Vagina (tissue), 2 donors: ENCODE measurements at places on chromosomes 1 and 21.

DNA sequence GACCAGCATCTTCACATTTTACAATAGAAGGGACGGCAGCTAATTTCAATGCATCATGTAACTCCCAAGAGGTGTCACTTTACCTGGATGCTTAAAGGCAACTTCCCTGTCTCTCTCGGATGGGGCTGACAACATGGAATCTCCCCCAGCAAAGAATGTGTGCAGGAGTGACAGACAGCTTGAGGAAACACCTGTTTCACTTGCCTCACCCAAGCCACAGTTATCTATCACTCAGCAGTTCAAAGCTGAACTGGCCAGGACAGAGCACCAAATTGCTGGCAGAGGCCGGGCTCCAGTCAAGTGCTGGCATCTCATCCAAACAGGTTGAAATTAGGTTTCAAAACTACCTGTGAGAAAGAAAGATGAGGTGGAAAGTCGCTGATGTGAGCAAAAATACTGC lies 538.0 kb upstream of the PLXNA2 start:
- DNase-seq = no peak

- no peak for DNase-seq
Observed at GRCh38 chr1:237868817-237869600, 21.7 kb downstream of the ZP4 start.

DNA sequence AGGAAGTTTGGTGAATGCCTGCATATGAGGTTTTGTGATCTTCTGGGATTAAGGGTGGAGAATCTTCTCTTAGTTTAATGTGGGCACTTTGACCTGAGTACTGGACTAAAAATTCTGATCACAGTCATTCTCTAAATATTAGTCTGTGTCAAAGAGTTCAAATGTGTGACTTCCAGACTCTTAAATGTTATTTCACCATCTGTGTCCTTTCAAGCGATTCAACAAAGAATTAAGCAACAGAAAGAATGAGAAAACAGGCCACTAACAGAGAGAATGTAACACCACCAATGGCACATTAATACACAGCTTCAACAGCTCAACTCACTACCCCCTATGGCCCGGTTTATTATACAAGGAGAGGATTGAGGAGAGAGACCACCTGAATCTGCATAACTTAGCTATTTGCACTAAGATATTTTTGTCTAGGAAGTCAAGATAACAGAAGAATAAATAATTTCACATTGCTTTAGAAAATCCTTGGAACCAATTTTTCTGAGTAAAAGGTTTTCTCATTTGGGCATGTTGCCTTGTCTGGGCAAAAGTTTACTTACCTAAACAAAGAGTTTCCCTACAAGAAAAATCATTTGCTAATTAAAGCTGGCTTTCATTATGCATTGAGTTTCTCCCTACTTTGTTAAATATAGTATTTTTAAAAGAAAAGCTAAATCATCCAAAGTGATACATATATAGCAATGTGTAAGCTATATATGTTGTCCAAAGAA lies 1313.7 kb downstream of the NCAM2 start:
- DNase-seq = no peak

DNA sequence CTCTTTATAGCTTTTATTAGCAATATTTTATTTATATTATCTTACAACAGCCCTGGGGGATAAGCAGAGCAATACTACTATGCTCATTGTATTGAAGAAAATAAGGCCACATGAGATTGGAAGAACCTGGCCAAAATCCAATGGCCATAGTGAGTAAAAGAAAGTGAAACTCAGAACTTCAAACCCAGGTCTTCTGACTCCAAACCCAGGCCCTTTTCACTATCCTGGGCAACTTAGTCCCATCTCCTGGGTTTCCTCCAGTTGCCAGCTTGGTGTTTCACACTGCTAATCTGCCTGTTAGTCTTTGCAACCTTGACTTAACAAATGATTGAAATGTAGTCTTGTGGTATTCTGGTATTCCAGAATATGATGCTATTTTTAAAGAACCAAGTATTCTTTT lies 22.4 kb upstream of the EXO1 start:
- no peak for DNase-seq

GRCh38 chr1:90132306-90132705 lies 137.4 kb downstream of the ZNF326 start:
- DNase-seq = no peak

GRCh38 chr1:200496937-200497336 lies 87.1 kb upstream of the ZNF281 start:
- no peak for DNase-seq

GRCh38 chr1:239056940-239057339 lies 329.4 kb upstream of the CHRM3 start:
- DNase-seq = no peak

DNA sequence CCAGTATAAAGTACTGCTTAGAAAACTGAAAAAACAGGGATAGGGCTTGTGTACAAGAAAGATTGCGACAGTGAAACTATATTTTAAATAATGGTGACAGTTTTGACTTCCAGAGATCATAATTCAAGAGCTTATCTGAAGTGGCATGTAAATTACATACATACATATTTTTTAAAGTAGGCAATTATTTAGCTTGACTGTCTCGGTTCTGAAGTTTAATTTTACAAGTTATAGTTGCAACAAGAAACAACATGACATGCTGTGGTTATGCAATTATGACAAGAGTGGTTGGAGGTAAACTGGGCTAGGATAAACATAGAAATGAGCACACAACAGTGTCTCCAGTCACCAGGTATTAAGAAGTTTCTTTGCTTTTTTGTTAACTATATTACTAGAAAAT lies 4.1 kb downstream of the C1orf21 start:
- DNase-seq = no peak

GRCh38 chr1:97834899-97835298 lies 85.9 kb downstream of the DPYD start:
- no peak for DNase-seq

- no peak for DNase-seq
Observed at GRCh38 chr1:143652744-143653428, 318.9 kb downstream of the FAM72C start.

DNA sequence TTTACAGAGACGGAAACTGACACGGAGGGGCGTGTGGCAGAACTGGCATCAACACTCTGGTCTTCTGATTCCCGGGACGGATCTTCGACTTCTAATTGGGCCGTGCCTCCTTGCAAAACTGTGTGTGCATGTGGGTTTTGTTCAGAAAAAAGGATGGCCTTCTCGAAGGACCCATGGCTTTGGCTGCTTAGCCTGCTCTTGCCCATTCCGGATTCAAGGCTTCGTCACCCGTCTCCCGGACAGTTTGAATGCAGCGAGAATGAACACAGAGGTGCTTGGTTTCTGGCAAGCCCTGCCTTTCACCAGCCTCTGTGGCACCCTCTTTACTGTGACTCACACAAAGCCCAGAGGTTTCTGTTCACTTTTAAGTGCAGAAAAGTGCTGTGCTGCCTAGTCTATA lies 120.1 kb downstream of the PRDM2 start:
- no peak for DNase-seq

GRCh38 chr1:81308191-81308590 lies 492.5 kb upstream of the ADGRL2 start:
- DNase-seq = no peak

DNA sequence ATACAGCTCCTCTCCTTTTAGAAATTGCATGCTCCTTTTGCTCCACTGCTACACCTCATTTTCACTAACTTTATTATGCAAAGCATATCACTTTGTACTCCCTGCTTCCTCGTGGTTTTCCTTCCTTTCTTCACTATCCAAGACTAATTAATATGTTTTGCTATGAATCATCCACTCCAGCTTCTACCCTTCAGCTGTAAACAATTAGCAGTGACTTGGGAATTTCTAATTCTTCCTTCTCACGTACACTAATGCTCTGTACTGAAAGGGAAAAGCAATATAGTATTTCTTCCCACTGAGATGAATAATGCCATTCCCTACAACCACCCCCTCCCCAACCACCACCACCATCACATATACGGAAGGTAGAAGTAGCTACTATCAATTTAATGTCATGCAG lies 1917.0 kb downstream of the MRPL39 start:
- no peak for DNase-seq

- no peak for DNase-seq
Observed at GRCh38 chr1:217188280-217189237, 442.3 kb downstream of the GPATCH2 start.

DNA sequence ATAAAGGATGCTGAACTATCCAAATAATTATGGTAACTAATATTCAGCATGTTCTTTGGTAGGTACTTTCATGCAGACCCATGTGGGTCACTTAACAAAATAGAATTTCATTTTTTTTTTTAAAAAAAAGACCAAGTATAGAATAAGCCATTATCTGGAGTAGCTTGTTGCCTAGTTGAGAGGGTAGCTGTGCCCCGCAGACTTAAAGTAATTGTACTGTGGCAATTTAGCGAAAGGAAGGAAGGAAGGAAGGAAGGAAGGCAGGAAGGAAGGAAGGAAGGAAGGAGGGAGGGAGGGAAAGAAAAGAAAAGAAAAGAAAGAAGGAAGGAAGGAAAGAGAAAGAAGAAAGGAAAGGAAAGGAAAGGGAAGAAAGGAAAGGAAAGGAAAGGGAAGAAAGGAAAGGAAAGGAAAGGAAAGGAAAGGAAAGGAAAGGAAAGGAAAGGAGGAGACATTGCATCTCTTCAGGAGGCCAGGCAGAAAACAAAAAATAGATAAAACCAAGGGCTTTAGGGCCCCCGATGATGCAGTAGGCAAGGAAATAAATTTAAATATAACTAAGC lies 35.3 kb upstream of the C1orf21 start:
- DNase-seq = no peak

DNA sequence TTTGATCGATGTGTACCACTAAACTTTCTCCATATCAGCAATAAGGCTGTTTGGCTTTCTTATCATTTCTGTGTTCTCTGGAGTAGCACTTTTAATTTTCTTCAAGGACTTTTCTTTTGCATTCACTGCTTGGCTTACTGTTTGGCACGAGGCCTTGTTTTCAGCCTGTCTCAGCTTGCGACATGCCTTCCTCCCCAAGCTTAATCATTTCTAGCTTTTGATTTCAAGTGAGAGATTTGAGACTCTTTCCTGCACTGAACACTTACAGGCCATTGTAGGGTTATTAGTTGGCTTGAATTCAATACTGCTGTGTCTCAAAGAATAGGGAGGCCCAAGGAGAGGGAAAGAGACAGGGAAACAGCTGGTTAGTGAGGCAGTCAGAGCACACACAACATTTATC lies 120.6 kb upstream of the KCND3 start:
- DNase-seq = no peak

DNA sequence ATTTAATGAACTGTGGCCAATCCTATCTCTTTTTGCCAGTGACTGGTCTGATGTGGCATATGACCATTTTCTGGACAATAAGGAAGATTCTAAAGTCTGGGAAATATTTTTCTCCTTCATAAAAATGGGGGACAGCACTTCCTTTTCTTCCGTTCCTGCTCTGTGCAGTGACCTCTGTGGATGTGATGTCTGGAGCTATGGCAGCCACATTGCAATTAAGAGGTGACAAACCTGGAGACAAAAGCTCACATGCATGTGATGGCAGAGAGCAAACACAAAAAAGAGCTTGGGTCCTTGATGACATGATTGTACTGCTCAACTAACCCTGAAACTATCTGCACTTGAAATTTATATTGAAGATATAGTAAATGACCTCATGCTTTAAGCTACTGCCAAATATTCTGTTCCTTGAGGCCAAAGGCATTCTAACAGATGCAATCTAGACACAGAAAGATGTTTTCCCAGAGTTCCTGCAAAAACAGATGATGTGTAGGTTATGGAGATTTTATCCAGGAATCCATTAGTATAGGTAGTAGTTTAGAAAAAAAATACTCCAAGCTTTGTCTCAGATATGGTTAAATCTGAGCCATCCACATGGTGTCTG lies 2.2 kb upstream of the MAGI3 start:
- no peak for DNase-seq

GRCh38 chr1:161017756-161018630 lies 3.0 kb downstream of the F11R start:
- DNase-seq = no peak

DNA sequence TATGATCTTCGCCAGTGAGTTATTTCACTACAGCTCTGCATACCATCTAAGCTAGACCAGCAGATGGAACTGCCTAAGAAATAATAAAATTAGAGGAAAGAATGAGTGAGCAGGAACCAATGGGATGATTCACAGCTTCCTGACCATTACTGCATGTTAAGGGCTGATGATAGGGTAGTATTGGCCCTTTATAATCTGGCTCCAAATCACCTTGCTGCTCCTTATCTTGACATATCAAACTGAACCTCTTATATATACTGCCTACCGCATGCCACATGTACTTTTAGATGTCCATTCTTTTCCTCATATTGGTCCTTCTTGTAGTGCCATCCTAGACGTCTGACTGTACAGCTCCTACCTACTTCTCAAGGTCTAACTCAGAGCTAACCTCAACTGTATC lies 524.4 kb downstream of the DPYD start:
- no peak for DNase-seq

GRCh38 chr1:174788981-174789380 lies 210.8 kb upstream of the CACYBP start:
- DNase-seq = no peak

DNA sequence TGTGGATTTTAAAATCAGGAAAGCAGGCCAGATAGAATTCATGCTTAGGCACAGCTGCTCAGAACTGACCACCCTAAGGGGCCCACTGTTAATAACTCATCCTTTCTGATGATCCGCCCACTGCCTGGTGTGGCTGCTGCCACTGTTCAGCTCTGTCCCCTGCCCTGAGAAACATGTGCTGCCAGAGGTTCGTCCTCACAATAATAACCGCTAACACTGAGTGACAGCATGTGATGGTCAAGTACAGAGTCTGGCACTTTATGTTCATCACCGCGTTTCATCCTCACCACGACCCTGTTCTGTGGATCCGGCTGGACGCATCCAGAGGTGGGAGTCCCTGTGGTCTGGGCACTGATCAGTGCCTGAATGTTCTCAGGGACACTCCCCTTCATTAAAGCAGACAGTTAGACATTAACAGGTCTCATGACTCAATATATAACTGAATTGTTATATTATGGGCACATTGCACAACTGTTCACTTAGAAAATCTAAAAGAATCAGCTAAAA lies 108.6 kb downstream of the SIM2 start:
- no peak for DNase-seq

- DNase-seq = no peak
Observed at GRCh38 chr1:230237009-230237370, 170.0 kb downstream of the GALNT2 start.

- no peak for DNase-seq
Observed at GRCh38 chr21:29170944-29171343, 40.5 kb downstream of the MAP3K7CL start.

DNA sequence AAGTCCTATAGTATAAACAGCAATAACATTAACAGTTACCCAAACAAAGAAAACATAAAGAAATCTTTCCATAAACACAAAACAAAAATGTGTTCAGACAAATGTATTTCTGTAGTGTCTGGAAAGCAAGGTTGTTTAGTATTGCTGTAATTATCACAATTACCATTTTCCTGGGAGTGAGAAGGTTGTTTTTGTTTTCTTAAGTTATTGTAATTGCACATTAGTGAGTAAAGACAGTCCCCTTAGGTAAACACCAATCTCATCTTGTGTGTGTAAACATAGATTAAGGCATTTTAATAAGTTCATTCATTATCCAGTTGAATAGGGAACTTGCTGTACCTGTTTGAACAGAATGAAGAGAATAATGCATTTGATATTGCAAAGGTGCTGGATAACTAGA lies 356.9 kb upstream of the ADGRL4 start:
- no peak for DNase-seq
